Femur (tissue), 1 donor: ENCODE measurements at places on chromosomes 5 and 9.

- no peak for DNase-seq
These were observed 24.0 kb downstream of the CDK20 start for GRCh38 chr9:87950296-87950695.

GRCh38 chr5:126543660-126544059, 51.4 kb downstream of the ALDH7A1 start:
- no peak for DNase-seq

DNA sequence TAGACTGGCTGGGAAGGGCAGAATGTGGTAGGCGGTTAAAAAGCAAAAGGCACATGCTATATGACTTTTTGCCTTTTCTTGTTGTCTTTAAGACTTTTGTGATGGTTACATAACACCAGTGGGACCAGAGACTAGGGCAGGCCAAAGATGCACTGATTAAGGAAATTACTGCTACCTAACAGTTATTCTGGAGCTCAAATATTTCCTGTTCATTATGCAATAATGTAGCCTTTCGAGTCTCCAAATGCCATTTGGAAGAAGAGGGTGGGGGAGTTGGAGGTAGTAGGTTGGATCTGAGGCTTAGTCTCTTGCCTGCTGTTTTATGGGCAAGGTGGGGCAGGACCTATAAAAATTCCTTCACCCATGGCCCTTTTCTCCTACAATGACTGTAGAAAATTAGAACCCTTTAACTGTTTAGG, 51.7 kb downstream of the SH3GL2 start:
- no peak for DNase-seq

DNA sequence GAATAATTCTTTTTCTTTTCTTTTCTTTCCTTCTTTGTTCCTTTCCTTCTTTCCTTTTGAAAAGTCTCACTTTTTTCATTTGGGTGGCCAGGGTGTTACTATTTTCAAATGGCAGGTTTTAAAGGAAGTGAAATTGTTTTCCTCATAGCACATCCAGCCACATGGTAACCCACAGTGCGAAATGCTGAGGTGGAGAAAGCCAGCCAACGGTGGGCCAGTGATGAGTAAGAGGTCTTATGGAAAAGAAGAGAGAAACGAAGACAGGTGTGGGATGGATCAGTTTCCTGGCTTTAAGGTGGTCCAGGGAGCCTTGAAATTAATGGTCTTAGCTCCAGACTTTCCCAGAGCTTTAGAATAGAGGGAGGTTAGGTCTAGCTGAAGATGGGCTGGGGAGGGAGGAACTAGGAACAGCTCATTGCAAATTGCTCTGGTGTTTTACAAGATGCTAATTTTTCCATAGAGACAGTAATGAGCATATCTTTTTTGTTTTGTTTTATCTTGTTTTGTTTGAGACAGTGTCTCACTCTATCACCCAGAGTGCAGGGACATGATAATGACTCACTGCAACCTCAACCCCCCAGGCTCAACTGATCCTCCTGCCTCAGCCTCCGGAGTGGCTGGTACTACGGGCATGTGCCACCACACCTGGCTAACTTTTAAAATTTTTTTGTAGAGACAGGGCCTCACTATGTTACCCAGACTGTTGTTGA, 17.8 kb downstream of the ITK start:
- DNase-seq, result no peak

DNA sequence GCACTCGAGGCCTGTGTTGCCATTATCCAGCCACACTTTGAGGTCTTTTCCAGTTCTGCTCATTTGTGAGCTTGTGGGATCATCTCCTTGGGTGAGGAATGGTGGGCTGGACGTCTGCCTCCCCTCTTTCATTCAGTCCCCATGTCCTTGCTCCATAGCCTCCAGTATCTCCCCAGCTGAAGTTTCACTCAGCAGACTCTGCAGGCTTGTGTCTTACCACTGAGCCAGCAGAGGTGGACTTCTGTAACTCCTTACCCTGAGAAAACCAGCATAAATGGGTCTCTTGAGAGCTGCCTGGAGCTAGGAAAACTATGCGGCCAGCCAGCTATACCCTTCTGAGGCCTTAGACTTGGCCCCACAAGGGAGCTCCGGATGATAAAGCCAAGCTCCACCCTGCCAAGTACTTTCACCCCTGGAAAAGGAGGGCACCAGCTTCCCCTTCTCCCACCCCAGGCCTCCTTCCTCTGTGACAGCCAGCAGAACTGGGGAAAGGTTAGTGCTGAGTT, 12.2 kb downstream of the IRF1 start:
- no peak for DNase-seq

GRCh38 chr9:126894052-126894603, 20.5 kb upstream of the RALGPS1 start:
- no peak for DNase-seq

DNA sequence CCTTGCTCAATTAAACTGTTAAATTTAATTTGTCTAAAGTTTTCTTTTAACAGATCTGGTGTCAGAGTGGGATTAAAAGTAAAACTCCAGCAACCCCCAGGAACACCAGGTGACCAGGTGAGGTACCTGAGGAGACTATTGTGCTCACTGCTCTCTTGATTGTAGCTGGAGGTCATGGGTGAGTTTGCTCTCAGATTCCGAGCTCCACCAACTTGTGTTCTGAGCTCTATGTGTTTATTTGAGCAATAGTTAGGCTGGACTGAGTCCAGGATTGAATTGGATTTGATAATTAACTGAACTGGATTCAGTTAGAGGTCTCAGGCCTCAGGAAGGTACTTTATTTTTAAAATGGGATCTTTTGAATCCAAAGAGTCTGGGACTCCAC, 17.9 kb upstream of the SCGB3A2 start:
- DNase-seq, result no peak

DNA sequence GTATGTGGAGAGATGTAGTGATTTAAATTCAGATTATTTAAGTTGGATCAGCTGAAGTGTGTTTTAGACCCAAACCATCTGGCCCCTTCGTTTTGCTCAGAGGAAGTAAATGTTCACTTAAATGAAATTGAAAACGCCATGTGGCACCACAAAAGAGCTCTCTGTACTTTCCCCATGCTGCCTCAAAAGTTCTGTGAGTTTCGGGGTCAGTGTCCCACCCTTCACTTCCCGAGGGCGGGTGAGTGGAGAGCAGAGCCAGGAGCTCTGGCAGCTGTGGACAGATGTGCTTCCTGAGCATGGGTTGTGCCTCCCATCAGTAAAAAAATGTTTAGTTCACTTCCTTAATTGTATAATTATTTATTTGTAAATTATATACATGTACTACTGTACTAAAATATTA, 48.4 kb downstream of the PSD2 start:
- no peak for DNase-seq

DNA sequence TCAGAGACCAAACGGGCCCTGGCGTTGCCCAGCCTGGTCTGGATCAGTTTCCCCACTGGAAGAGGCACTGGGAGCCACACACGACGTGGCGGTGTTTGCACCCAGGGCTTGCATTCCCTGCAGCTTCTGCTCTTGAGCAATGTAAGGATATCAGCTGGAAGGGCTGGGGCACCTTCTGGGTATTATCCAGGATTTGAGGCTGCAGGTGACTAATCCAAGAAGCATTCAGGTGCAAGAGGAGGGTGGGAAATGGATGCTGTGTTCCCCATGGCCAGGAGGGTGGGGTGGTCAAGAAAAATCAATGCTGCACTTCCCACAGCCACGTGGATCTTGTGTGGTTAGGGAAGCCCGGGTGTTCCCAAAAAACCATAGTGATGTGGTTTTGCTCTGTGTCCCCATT, 430.9 kb downstream of the IRX2 start:
- no peak for DNase-seq

DNA sequence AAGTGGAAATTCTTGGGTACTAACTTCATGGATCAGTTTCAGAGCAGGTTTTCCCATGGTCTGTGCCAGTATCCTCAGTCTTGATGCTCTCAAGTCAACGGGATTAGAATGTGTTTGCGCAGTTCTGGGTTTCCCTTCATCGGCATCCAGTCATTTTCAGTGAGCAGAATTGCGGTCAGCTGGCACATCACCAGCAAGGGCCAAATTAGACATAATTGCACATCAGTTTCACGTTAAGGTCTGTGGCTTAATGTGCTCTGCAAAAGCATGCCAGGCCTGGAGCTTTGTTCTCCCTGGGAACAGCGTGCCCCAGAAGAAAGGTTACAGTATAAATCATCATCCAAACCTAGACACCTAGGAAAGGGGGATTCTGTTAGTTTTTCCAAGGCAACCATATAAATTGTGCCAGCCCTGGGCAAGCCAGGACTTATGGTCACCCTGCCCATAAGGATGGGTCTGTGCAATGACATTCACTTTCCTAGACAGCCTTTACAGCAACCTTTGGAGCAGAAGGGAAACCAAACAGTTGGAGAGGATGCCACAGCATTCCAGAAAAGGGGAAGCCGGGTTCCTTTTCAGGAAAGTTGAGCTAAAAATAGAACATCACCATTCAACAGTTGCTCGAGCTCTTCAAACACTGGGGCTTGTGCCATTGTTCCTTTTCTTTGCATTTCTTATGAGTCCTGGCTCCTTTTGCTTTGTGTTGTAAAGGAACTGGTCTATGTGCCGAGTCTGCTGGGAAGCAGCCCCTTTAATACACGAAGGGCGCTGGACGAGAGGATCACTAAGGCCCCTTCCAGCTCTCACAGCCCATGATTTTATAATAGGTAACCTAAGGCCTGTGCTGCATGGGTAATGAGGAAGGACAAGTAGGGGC, 23.1 kb downstream of the IQGAP2 start:
- peak; percentile 58 for DNase-seq

GRCh38 chr9:104866191-104866590, 61.8 kb downstream of the ABCA1 start:
- no peak for DNase-seq

- DNase-seq, result no peak
These were observed 205.1 kb downstream of the AUH start for GRCh38 chr9:91156451-91157234.

DNA sequence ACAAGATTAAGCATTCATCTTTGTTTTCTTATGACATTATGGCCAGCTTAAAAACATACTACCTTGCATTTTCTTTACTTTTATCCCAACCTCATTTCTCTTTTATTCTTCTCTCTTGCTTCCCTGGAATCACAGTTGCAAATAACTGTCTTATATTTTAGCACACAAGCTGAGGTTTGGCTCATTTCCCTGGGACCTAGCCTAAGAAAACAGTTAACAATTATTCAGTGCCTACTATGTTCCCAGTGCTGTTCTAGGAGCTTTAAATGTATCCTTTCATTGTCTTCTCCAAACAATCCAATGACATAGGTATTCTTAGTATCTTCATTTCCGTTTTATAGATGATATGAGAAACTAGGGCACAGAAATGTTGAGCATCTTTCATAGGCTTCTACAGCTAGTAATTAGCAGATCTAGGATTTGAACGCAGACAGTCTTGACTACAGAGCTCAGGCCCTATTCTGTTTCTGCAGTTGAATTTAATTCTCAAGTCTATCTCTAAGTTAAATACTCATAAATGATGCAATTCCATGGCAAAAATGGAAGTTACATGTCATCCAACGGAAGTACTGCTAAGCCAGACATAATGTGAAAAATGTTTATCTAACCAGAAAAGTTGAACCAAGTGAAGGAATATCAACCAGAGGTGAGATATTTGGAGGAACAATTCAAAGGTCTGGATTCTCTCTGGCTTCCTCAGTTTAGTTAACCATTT, 52.3 kb upstream of the MTAP start:
- no peak for DNase-seq

- no peak for DNase-seq
These were observed 614.1 kb upstream of the CDH9 start for GRCh38 chr5:27652505-27652904.

DNA sequence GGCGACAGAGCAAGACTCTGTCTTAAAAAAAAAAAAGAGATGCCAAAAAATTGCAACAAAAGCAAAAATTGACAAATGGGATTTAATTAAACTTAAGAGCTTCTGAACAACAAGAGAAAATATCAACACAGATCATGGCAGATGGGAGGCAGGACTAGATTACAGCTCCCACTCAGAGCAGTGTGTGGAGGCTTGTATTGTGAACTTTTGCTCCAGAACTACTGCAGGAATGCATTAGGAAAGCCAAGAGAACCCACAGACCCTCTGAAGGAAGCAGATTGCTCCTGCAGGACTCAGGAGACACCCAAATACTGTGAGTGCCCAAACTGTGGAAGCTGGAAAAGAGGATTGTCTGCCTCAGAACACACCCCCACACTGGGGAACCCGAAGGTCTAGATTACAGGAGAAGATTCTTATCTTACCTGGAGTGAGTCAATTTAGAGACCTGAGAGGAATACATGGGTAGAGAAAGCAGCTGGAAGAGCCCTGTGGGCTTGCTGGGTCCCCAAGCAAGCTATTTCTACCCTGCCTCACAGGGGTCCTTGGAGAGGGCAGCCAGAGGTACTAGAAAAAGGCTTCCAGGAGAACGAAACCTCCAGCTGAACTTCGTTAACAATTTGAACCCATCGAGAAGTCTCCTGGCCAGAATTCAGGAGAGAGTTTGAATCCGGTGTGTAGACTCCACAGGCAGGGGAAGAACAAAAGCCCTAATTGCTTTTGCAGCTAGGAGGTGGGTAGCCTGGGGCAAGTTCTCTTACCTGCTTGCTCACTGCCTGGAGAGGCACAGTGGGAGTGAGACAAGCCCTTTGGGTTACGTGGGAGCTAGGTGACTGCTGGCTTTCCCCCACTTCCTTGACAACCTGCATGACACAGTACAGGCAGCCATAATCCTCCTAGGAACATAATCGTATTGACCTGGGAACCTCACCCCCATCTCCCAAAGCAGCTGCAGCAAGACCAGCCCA, 593.4 kb upstream of the RGMB start:
- no peak for DNase-seq

- peak; percentile 43 for DNase-seq
These were observed 104.6 kb upstream of the FAM174A start for GRCh38 chr5:100430268-100431195.

GRCh38 chr5:39055027-39055767, 19.0 kb downstream of the RICTOR start:
- DNase-seq, result no peak

DNA sequence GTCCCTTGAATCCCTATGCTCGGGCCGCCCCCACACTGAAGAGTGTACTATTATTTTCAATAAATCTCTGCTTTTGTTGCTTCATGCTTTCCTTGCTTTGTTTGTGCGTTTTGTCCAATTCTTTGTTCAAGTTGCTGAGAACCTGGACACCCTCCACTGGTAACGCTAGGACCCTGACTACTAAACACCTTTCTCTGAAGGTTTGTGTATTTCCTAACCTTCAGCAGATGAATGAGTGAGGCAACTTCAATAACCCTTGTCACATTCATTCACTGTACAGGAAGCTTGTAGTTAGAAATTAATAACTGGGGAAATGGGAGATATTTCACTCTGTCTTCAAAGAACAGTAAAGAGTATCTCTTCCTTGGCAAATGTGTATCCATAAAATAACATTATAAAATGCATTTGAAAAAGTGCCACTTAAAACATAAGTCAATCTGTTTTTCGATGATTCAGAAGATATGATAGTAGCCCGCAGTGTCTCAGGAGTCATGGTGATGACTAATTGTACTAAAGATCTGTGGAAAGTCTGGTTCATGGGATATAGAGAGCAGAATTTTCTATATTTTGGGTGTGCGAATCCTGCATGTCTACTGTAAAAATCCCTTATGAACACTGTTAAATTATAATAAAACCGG, 43.2 kb upstream of the ANKH start:
- no peak for DNase-seq

- DNase-seq, result no peak
These were observed 5.9 kb downstream of the ARSB start for GRCh38 chr5:78979117-78979742.
